ENCODE measurements at places on chromosomes 13 and 19.

DNA sequence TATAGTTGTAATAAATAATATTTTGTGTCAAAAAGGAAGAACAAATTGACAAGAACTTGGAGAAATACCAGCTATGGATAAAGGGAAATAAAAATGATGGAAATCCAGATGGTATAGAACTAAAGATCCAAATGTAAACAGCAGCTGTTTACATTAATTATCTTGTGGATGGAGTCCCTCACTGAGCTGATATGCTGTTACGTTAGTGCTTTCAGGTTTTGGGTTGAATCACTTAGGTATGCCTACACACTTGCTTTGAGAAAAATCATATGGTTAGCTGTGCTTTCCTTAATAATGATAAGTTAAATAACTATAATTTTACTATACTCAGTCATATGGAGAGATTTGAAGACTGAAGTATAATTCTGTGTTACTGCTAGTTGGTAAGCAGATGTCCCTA lies 27.7 kb downstream of the WASF3 start:
- DNase-seq: no peak

- no peak for DNase-seq
Measured at GRCh38 chr13:44244288-44244687, 129.3 kb upstream of the SERP2 start.

DNA sequence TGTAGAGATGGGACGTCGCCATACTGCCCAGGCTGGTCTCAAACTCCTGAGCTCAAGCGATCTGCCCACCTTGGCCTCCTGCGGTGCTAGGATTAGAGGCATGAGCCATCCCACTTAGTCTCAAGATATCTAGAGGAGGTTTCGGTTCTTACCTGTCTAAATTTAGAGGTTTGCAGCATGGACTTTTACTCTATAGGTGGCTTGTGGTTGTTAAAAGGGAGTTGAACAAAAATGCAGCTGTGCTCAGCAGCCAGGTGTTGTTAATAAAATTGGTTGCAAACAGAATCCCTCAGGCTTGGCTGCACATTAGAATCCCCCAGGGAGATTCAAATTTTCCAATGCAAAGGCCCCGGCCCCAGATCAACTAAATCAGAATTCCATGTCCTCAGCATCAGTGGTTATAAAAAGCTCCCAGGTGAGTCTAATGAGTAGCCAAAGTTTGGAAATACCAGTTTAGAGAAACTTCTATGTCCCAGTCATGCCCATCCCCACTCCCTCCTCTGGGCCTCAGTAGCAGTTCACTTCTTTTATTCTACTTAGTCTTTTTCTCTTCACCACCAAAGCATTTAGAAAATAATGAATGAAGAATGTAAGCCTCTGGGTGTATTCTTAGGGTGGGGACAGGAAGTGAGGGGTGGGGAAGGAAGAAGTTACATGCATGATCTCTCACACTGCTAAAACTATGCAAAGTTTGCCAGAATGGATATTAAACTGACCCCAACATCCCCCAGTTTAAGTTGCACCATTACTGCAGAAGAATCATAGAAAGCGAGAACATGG lies 471.0 kb downstream of the COG6 start:
- DNase-seq: no peak

DNA sequence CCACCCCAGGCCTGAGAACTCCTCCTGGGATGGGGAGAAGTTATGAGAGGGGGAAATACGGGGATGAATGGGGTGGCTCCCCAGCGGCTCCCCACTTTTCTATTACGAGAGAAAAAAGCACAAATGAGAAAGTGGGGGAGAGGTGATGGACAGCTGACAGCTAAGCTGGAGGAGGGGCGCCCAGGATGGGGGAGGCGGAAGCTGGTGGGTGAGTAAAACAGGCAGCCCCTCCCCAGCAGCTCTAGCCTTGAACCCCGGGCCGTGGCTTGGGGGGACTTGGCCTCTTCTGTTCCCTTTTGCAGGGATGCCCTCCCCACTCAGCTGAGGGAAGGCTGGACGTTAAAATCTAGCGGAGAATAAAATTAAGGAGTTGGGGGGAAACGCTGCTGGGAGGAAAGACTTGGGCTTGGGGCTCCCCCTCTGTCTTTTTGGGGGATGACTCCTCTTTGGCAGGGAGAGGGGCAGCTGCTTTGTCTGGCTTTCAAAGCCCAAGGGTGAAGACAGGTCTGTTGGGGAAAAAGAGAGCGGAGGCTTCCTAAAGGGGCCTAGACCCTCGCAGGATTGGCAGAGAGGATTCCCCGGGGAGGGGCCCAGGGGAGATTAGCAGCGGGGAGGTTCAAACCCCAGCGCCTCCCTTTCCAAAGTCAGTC lies 1.4 kb upstream of the SAMD1 start:
- DNase-seq: peak; percentile 63

DNA sequence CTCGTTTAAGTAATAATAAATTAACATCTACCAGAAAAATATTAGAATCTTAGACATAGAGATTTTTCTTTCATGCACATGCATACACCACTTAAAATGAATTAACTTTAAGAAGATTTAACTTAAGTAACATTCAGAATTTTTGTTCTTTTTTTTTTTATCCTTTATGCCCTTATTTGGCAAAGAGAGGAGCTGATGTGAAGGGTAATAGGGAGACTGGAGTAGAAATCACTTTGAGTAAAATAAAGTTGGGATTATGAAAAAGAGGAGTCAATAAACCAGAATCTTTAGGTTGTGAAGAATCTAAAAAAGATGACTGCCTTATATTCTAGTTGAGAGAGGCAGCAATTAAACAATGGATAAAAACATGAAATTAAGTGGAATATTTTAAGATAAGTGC lies 18.8 kb upstream of the MIR17HG start:
- no peak for DNase-seq

- DNase-seq: peak; percentile 60
Measured at GRCh38 chr19:49528211-49528771, 488 bp downstream of the RCN3 start.
